ENCODE measurements at places on chromosomes 16 and 17. TPM values are rescaled to one million over a fixed set of nuclear protein-coding genes. Genes with fewer than 3 reads are reported as not detected.

SKAP1 gene
- 0.70 TPM for total RNA-seq

GNAO1 gene
- 25.9 TPM for total RNA-seq

PRKCB gene
- 1.7 TPM for total RNA-seq

SOST gene
- total RNA-seq, result not detected

HOXB3 gene
- 1.6 TPM for total RNA-seq

TEKT1 gene
- not detected for total RNA-seq

ADAMTS18 gene
- total RNA-seq, result not detected

- DNase-seq, result no peak
These were observed 59.3 kb downstream of the ASIC2 start for GRCh38 chr17:33233811-33234177.

- no peak for DNase-seq
These were observed 27.3 kb downstream of the HEXIM2 start for GRCh38 chr17:45189009-45189408.

- DNase-seq, result no peak
These were observed 2.4 kb upstream of the NFATC3 start for GRCh38 chr16:68082629-68083238.

GRCh38 chr17:81251709-81252301 lies 12.7 kb downstream of the NDUFAF8 start:
- DNase-seq, result no peak

GRCh38 chr16:15726715-15727114 lies 76.7 kb downstream of the NDE1 start:
- no peak for DNase-seq

- no peak for DNase-seq
These were observed 155.8 kb downstream of the SNX29 start for GRCh38 chr16:12132290-12132689.

- no peak for DNase-seq
These were observed 14.7 kb downstream of the TMC5 start for GRCh38 chr16:19432429-19432828.

DNA sequence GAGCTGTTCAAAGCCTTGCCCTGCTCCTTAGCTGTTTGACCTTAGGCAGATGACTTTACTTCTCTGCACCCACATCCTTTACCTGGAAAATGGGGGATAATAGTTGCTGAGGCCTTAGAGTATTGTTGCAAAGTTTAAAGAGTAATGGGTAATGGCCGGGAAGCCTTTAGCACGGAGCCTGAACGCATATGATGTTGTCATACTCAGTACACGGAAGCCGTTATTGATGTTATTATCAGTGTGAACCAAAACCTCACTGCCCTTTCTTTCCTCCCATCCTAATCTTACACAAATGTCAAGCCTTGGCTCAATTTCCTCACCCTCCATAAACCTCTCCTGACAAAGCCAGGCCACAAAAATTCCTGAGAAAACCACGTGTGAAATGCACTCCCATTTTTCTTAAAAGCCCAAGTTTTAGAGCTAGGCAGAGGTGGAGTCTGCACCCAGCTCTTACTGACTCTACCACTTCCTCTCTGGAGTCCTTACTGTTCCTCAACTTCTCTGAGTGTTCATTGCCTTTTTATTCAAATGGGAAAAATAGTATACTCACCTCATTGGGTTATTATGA lies 67.3 kb upstream of the CACNG3 start:
- DNase-seq, result no peak

DNA sequence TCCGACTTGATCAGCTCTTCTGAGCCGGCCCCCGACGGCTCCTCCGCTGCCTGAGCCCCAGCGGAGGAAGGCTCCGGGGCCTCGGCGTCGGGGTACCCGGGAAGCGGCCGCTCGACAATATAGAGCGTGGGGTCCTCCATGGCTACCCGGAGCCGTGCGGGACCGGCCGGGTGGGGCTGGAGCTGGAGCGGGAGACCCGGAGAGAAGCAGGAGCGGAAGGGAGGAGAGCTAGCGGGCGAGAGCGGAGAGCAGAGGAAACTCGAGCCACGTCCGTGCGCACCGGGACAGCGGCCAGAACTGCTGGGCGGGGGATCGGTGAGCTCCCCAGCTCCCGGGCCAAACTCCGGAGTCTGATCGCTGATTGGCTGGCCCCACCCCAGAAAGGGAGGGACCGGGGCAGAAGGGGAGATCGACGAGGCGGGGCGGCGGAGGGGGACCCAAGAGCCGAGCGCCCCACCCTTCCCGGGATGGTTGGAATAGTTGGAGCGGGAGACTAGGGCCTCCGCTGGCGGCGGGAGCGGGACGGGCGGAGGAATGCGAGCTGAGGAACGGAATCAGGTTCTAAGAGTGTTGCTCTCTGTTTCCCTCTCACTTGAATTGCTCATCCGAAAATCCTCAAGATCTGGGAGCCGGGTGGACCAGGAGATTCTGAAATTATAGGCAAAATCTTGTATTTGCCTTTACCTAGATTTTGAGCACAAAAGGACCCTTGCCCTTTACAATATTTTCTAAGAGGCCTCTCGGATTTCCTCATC lies at the start of gene CAVIN1:
Gene CAVIN1, minus strand, starts transcription at position 299 of the 755 bp plus-strand sequence. Its CDS starts 159 bp downstream, at position 140.
- DNase-seq, result peak; percentile 99

- no peak for DNase-seq
These were observed 9.3 kb downstream of the SLC47A2 start for GRCh38 chr17:19706791-19707727.

- DNase-seq, result no peak
These were observed 5.8 kb upstream of the ATP2C2 start for GRCh38 chr16:84362471-84362941.

- no peak for DNase-seq
These were observed 235.8 kb upstream of the NLRP1 start for GRCh38 chr17:5819921-5820685.

GRCh38 chr17:78960928-78961327 lies 18.8 kb downstream of the LGALS3BP start:
- DNase-seq, result peak; percentile 77

- DNase-seq, result no peak
These were observed 29.4 kb upstream of the ATP2A3 start for GRCh38 chr17:3993493-3994220.
